ENCODE measurements at places on chromosomes 5 and 9.

DNA sequence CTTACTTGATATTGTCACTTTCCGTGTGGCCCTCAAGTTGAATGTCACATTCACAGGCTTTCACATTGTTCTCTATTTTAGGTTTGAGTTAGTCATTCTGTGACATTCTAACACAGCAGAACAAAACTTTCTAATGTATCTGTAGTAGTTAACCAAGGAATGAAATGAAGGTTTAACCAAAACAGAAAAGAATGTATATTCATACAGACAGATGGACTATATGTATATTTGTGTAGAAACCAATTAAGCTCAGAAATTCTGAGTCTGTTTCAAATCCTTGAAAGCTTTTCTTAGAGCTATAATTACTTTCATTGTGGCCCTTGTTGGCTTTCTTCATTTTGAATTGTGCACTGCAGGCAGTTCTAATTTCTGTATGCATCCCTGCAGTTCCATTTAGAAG, 654.7 kb downstream of the LRRC70 start:
- no peak for DNase-seq

DNA sequence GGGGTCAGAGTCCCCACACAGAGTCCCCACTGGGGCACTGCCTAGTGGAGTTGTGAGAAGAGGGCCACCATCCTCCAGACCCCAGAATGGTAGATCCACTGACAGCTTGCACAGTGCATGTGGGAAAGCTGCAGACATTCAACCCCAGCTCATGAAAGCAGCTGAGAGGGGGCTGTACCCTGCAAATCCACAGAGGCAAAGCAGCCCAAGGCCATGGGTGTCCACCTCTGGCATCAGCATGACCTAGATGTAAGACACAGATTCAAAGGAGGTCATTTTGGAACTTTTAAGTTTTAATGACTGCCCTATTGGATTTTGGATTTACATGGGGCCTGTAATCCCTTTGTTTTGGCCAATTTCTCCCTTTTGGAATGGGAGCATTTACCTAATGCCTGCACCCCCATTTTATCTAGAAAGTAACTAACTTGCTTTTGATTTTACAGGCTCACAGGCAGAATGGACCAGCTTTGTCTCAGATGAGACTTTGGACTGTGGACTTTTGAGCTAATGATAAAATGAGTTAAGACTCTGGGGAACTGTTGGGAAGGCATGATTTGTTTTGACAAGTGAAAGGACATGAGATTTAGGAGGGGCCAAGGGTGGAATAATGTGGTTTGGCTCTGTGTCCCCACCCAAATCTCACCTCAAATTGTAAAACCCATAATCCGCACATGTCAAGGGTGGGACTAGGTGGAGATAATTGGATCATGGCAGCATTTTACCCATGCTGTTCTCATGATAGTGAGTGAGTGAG, 56.3 kb upstream of the ITGA1 start:
- no peak for DNase-seq

DNA sequence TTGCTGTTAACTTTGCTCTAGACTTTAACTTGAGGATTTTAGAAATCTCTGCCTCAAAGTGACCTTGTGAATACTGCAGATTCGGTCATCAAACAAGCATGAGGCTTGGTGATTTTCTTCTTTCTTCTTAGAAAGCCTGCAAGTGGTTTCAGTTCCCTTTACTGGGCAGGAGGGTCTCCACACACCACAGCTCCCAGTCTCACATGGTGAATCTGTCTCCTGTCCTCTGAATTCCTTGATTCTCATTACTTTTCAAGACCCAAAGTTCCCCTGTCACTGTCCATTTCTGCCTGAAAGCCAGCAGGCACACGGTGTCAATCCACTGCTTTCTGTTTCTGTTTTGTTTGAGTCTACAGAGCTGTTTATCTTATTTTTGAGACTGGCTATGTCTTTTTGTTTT, 14.1 kb downstream of the HSPB3 start:
- no peak for DNase-seq

- DNase-seq, result no peak
Measured at GRCh38 chr5:141486091-141486490, 1.3 kb downstream of the PCDHGC4 start.

GRCh38 chr5:149153751-149154610, 12.7 kb downstream of the ABLIM3 start:
- no peak for DNase-seq

GRCh38 chr9:126973651-126974529, 59.3 kb downstream of the RALGPS1 start:
- DNase-seq, result no peak

GRCh38 chr5:42454216-42454995, 31.2 kb downstream of the GHR start:
- DNase-seq, result no peak

DNA sequence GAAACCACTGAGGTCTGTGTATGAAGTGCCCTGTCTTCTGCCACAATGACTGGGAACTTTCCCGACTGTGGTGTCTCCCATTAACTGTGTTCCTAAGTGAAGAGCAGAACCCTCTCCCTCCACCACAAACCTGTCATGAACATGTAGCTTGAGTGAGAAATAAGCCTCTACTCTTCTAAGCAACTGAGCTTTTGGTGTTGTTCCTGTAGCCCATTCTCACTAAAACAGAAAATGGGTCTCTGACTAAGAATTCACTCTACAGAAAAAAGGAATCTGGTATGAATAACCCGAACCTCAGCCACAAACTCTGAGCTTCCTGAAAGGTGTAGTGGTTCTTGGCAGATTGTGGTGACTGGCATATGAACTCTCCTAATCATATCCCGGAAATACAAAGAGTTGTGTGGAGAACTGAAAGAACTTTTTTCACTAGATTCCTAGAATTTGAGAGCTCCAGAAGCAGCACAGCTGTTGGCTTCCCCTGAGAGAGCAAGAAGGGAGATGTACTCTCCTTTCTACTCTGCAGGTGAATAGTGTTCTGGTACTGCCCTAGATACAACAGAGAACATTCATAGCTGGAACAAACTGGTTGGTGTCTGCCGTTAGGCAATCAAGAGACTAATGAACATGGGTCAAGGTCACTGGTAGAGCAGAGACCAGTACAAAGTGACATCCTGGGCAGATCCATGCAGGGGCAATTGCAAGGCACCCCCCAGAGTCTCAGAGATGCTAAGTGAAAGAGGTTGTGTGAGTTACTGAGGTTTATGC, 283.8 kb downstream of the PDE4D start:
- no peak for DNase-seq

DNA sequence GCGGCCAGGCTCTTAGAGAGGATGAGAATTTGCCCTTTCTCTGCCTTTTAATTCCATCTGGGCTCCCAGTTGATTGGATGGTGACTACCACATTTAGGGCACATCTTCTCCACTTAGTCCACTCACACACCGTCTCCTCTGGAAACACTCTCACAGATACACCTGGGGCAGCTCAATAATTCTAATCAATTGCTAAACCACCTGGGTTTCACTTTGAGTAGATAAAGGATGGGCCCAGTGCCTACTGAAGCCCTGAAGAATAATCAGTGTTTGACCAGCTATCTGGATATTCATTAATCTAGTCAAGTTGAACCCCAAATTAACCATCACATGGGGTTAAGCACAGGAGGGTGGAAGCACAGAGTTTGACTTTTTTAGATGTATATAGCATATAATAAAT, 19.1 kb downstream of the MAN2A1 start:
- DNase-seq, result no peak

DNA sequence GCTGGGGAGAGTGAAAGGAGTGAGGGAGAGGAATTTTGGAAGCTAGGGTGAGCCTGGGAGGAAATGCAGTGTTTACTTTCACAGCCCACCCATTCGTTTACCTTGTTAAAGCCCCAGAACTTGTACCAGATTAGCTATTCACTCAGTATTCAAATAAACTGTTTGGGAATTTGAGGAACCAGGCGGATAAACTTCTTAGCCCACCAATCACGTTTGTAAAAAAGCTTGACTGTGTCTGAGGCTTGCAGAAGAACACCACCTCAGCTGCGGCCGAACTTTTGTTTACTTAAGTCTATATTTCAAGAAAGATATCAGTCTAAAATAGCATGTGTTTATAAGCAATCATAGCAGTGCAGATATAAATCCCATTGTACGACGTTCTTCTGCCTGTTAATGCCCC, 5.2 kb upstream of the TLE1 start:
- DNase-seq, result no peak

DNA sequence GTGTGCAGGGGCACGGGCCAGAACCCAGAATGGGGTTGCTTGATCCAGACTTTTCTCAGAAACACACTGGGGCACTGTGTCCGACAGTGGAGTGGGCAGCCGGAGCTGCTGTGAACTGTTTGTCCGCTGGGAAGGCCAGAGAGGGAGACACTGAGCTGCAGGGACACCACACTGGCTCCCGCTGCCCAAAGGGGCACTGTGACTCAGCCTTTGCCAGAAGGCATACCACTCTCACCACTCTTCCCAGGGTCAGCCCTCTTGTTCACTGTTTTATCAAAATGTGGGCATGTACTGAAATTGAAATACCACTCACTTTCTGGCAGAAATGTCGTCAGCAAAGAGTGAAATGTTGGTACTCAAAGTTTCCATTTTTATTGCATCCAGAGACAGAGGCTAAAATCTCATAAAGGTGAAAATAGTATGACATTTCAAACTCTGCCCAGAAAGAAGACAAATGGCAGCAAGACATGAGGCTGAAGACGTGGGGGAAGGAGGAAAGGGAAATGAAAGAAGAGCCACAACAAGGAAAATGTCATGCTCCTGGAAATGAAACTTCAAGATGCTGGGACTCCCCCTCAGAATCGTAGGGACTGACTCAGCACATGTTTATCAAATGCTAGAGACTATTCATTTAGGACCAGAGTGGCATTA, 4.5 kb upstream of the IL7R start:
- DNase-seq, result peak; percentile 66

GRCh38 chr9:132200706-132201105, 38.8 kb downstream of the NTNG2 start:
- no peak for DNase-seq

GRCh38 chr9:69134412-69134811, 39.7 kb upstream of the TJP2 start:
- no peak for DNase-seq

All from T1000 (cell line).